ENCODE measurements at places on chromosomes 7 and 10.

- no peak for DNase-seq
Observed at GRCh38 chr10:106716381-106716780, 448.1 kb downstream of the SORCS1 start.

DNA sequence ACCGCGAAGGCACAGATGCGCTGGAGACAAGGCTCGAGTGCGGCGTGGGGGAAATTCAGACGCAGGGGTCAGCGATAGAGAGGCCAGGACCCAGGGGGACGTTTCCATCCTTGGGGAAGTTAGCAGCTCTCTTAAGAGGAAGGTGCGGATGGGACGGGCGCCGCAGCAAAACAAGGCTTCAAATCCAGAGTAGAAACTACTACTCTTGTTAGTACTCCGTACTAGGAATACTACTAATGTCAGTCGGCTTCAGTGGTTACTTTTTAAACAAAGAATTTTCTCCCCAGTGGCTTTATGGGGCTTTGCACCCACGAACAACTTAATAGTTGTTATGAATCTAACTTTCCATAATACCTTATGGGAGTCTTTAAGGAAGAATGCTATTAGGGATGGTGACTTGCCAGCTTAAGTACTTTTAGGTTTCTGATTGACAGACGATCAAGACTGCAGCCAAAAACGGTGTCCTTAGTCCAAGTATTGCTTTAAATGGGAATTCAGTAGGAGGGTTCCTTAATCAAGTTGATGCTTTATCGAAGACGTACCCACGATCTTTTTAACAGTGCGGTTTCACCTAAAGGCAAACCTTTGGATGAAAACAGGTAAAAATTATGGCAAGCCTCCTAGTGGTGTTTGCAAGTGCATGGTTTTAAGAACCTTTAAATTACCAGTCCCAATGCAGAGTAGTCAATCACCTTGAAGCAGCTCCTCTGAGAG, 812 bp upstream of the IDE start:
- DNase-seq = no peak

GRCh38 chr7:15554081-15554480, 7.7 kb downstream of the AGMO start:
- no peak for DNase-seq

DNA sequence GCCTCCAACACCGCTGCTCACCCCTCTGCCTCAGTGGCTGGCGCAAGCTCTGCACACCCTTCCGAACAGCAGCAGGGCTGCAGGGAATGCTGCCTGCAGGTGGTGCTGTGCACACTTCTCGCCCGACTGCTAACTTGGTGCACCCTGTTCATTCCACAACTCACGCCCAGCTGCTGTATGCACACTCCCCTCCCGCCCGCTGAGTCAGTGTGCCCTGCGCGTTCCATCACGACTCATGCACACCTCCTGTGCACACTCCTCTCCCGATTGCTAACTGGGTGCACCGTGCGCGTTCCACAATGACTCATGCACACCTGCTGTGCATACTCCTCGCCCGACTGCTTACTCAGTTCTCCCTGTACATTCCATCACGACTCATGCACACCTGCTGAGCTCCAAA, 21.5 kb downstream of the ADARB2 start:
- DNase-seq = no peak

All from activated T-cell treated with anti-CD3 and anti-CD28 coated beads, Interleukin-2, amount 50 U/mL, for 24 hours (primary cell).